ENCODE measurements at places on chromosomes 12 and 14.
A peak's percentile ranks its signal among the peaks of the same experiment; 100 is the strongest.

DNA sequence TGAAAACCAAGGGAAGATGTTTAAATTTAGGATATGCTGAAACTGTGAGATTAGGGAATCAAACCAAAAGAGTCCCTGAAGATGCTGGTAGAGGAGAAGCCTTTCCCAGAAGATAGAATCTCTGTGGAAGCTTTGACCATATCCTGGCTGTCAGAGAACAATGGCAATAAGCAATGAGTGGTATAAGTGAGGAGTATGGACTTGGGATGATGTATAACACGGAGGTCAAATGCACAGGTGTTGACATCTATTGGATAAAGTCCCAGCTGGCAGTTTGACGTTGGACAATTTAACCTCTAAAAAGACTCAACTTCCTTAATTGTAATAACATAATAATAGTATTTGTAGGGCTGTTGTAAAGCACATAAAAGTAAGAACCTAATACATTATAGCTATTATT lies 30.1 kb upstream of the CLEC14A start:
- DNase-seq, result no peak

DNA sequence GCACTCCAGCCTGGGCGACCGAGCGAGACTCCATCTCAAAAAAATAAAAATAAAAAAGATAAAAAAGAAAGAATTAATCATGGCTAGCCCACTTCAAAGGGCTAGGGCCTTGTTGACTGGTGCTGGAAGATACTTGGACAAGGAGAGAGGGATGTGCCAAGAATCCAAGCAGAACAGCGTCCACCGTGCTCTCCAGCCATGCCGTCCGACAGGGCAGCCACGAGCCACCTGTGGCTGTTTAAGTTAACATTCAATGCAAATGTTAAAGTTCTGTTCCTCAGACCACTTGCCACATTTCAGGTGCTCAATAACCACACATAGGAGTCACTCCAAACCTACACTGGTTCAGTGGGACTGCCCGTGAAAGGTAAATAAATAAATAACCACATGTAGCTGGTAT lies 21.4 kb downstream of the SLC6A13 start:
- DNase-seq, result no peak

GRCh38 chr12:52826611-52827498 lies 7.3 kb downstream of the KRT79 start:
- DNase-seq, result no peak

DNA sequence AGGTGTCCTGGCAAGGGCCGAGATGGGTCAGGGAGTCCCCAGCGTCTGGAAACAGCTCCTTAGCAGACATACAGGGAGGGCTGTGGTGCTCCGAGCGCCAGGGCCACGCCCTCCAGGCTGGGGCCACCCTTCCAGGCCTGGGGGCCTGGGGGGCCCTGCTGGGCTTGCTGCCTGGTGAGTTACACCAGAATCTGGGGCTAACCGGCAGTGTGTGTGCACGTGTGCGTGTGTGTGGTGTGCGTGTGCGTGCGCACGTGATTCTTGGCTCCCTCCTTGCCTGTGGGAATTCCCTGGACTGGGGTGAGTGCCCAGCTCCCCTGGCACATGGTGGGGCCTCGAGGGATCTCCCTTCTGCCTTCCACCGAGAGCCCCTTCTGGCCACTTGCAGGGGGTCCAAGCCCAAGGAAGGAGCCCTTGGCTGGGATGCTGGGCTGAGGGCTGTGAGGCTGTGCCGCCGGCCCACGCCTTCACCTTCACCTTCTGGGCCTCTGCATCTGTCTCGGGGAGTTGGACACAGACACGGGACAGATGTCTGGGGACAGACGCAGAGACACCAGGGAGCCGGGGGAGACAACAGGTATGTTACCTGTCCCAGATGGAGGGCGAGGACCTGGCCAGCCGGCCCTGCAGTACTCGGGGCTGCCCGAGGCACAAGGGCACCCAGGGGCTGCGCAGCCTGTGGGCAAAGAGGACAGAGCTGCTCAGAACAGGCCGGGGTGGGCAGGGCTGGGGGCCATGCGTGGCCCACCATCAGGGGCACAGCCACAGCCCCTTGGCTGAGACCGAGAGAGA lies 37.2 kb downstream of the BEGAIN start:
- no peak for DNase-seq

DNA sequence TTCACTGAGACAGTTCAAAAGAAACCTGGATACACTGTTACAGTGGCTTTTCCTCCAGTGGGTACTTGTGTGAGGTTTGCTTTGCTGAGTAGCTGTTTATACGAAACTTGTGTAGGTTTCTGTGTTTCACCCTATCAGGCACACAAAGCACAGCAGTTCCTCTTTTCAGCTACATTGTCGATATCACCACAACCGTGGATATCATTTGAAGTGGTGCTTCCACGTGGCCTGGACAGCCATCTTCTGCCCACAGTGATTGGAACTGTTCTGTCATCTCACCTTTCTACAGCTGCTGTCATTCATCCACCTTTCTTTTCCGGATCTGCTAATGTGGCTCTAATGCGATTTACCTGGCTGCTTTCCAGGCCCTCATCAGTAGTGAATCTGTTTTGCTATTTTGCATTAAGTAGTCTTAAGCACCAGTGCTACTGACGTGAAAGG lies 368.8 kb downstream of the SYT1 start:
- no peak for DNase-seq

DNA sequence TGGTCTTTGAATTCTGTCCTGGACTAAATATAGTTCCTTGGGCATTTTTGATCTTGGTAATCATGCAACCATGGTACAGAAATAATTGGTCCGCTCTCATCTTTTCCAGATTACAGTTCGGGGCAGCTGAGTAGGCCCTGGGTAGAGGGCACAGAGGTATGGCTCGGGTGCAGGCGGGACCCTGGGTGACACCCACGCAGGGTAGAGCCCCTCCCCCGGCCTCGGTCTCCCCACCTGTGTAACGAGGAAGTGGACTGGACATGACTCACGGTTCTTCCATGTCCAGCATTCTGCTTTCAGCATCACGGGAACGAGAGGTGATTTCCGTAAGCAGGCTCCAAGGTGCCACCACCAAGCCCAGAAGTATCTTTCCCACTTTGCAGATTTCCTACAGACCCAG lies 91.0 kb upstream of the DIO3 start:
- no peak for DNase-seq

GRCh38 chr12:81963636-81964035 lies 204.5 kb upstream of the PPFIA2 start:
- no peak for DNase-seq

- no peak for DNase-seq
Observed at GRCh38 chr12:108975024-108975593, 45.8 kb downstream of the SVOP start.

DNA sequence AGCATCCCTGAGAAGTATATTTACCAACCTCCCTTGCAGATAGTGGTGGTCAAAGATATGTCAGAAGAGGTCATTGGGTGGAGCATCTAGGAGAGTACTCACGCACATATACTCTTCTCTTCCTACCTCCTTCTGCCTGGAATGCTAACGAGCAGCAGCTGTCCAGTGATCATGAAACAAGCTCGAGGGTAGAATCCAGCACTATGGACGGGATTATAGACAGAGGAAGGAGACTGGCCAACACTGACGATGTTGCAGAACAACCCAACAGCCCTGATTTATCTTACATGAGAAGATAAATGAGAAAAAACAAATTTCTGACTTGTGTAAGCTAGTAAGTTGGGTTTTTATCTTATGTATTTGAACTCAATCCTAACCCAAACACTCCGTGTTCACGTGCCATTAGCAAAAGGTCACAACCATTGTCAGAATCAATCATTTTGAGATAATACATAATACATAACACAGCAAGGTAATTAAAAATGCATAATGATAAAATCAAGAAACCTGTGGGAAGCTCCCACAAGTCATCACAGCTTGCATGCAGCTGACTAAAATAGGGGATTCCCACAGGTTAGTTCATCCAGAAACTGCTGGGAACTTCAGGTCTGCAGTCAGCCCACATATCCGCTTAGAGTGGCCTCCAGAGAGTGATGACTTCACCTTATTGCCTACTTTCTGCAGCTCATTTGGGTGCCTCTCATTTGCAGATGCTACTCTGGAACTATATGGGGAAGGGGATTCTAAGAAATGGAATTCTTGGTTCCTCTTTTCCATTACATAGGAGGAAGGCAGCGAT lies 36.3 kb upstream of the STK38L start:
- peak; percentile 42 for DNase-seq

DNA sequence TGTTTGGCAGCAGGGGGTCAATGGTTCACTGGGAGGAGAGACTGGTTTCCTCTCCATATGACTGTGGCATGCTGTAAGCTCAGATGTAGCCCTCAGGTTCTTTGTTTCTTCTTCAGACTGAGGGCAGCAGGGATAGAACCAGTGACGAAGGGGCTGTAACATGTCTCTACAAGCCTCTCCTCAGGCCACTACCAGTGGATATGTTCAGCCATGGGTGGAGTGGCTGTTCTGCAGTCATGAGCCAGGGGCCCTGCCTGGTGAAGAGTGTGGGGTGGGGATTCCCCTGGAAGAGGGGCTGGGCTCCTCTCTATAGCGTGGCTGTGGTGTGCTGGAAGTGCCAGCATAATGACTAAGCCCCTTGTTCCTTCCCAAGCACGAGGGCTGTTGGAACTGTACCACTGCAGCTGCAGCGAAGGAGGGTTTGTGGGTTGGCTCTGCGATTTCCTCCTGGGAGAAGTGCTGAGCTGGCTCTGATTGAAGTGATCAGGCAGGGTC lies 55.8 kb downstream of the CMAS start:
- peak; percentile 83 for DNase-seq

DNA sequence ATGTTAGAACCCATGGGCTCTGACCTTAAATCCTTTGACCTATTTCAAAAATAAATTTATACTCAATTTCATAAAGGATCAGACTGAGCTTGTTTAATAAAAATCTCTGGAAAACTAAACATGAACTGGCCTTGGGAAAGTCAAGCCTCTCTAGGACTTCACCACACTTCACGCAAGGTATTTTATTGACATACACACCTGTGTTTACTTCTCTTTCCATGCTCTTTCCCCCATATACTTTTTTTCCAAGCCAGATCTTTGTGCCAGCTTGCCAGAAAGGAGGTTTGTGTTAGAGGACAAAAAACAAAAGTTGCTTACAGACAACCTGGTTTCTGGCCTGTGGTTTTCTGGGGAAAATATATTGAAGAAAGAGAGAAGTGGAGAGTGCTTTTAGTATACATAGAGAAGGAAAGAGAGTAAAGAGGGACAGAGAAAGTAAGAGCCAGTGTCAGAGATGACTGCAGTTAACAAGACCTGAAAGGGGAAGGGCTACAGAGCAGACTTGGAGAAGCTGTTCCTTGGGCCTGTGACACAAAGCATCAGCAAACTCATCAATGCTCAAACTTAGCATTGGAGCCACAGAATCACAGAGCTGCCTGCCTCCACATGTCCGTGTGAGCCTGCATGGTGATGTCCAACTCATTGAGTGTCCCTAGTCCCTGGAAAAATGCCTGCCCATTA lies 77.3 kb upstream of the TMTC2 start:
- DNase-seq, result no peak

GRCh38 chr14:90416720-90417119 lies 19.9 kb downstream of the CALM1 start:
- DNase-seq, result no peak

DNA sequence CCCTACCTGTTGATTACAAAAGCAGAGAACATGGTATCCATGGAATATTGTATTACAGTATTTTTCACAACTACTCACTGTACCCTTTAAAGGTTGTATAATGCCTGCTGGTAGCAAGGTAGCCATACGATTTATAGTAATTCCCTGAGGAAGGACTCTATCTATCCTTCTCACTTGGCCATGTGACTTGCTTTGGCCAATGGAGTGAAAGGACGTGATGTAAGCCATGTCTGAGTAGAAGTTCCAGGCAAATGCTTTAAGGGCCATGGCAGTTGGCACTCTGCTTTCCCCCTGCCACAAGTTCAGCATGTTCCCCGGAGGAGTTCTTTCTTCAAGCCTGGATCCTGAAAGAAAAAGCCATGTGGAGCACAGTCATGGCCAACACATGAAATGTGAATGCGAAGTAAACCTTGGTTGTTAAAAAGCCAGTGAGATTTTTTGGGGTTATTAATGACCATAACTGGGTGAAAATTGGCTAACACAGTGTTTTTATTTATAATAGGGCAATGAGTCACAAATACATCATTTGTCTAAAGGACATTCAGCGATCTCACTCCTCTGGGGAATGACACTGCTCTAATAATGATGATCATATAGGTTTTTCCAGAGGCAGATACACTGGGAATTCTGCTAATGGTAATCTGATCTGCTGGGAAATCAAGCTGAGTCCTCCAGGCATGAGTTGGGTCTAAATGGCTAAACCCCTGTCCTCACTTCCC lies 67.4 kb upstream of the SLC38A2 start:
- DNase-seq, result no peak

Data from fibroblast of skin of abdomen (primary cell).